ENCODE measurements at places on chromosomes 3 and 15.

DNA sequence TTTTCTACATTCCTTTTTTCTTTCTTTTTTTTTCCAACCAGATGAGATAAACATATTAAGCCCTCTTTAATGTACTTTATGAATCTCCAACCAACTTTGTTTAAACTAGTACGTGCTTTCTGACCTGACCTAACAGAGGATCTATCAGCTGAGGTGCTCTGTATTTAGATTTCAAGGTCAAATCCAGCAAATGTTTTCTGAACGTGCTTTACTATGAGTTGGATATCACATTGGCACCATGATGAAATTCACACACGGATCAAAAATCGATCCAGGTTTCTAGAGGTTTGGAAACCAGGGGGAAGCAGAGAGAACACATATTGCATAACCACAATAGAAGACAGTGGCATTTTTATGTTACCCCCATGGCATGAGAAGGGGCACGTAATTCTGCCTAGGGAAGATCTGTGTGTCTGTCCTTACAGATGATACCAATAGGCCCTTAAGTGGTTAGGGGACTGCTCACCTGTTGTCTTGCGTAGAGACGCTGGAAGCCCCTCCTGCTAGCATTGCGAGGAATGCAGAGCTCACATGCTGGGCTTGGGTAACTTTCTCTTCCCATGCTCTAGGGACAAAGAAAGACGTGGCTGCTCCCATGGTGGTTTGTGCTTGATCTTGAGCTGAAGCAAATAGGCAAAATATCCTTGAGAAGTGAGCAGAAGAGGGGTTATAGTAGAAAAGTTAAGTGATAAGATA is 59.3 kb upstream of the ABHD10 start:
- no peak for DNase-seq

GRCh38 chr3:58005669-58006068 is 2.6 kb upstream of the FLNB start:
- no peak for DNase-seq

DNA sequence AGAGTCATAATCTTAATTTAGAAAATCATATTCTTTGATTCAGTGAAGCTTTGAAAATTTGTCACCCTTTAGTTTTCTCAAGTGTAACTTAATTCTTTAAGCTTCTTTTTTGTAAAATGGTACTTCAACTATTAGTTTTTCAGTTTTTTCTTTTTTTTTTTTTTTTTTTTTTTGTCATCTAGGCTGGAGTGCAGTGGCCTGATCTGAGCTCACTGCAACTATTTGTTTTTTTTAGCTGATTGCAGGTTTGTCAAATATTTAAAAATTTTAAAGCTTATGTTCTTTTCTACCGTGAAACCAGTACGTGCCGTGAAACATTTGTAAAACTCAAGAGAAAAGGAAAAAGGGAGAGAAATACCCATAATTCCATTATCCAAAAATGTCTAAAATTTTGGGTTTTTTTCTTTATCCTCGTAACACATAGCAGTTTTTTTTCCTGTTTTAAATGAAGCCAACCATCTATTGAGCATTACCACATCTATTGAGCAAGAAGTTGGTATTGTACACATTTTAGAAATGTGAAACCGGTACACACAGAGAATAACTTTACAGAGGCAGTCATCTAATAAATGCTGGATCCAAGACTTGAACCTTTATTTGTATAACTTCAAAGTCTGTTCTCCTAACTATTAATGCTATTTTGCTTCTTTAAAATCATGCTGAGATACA is 25.7 kb downstream of the ECT2 start:
- no peak for DNase-seq

DNA sequence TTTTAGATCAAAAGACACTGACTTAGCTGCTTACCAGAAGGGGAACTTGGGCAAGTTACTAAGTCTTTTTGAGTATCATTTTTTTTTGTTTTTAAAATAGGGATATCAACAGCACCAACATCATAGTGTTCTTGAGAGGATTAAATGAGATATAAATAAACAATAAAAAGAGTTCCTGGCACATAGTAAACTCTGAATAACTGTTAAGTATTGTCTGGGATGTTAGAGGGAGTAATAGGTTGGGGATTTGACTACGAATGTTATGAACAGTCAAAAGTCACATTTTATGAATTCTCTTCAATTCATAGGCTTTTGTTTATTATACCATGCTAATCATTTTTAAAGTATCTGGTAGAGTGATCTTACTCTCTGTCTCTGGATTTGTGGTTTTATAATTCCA is 37.8 kb upstream of the FAH start:
- DNase-seq = no peak

DNA sequence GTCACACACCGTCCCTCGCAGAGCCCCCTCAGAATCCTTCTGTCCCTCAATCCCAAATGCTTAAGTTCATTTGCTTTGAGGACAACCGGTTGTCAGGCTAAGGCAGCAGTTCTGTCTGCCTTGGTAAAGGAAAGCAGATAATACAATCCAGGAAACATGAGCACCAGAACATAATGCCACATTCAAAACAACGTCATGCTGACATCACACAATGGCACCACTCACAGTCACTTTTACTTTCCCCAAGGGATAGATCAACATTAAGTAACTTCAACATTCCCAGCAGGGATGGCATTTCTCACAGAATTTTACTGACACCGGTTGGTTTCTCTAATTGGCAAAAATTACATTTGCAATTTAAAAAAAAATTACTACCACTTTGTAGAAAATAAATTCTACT is 74.6 kb upstream of the PSMD6 start:
- DNase-seq = no peak

DNA sequence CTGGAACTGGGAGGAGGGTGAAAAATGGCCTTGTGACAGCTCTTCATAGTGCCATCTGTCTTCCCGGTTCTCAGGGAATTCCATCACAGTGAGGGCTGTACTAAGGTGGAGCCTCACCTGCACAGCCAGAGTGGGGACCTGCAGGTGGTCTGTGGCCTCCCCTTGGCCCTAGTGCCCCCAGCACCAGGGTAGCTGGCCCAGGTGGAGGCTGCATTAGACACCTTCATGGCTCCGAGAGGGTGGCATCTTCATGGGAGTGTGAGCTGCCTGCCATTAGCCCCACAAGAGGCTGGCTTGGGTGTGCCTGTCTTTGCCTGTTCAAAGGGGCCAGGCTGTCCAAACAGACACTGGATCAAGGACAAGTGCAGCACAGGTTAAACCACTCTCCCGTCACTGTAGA is 95.5 kb upstream of the PRR23E start:
- no peak for DNase-seq

DNA sequence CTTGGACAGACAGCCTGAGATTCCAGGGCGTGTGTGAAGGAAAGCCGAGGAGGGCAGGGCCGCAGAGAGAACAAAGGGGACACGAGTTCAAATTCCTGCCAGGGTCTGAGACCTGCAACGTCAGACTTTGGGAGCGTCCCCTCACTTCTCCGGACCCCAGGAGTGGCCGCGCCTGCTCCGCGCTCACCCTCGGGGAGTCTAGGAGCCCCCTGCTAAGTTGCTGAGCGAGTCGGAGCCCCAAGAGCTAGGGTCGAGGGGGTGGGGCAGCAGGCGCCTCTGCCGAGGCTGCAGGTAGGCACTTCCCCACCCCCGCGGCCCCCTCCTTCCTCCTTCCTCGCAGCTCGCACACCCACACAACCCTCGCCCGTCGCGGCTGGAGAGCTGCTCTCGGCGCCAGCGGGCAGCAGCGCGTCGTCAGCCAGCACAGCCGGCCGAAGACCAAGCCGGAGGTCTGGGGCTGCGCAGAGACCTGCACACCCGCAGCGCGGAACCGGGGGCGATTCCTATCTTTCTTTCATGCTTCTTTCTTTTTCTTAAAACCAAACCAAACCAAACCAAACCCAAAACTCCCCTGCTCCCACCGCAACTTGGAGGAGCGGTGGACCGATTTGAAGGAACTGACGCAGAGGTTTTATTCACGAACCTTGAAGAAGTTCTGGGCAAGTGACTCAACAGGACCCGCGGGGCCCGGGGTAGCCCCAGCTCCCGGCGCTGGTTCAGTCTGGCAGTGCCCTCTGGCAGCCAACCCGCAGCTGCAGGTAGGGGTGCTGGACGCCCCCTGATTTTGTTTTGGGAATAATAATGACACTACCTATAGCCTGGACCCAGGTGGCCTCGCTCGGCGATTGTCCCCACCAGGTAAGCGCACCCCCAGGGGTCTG is at the start of gene ANKRD34C:
Gene ANKRD34C, plus strand, starts transcription at position 352 of the 881 bp plus-strand sequence. CDS start 10,563 bp downstream, outside the sequence.
- DNase-seq = no peak

- DNase-seq = no peak
Observed at GRCh38 chr3:53156368-53156834, 4.6 kb upstream of the PRKCD start.

DNA sequence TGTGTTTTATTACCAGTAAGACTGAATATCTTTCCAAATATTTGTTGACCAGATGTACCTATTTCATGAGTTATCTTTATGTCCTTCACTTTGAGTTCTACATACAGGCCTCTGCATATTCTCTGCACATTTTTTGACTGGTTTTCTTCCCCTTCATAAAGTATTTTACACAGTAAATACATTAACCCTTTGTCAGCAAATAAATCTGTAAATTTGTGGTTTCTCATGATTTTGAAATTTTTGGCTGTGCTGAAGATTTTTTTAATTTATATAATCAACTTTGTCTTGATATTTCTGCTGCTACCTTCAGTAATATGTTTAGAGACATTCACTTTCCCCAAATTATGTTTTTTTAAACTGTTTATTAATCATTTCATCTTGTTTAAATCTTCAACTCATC is 50.5 kb downstream of the WNT5A start:
- no peak for DNase-seq

DNA sequence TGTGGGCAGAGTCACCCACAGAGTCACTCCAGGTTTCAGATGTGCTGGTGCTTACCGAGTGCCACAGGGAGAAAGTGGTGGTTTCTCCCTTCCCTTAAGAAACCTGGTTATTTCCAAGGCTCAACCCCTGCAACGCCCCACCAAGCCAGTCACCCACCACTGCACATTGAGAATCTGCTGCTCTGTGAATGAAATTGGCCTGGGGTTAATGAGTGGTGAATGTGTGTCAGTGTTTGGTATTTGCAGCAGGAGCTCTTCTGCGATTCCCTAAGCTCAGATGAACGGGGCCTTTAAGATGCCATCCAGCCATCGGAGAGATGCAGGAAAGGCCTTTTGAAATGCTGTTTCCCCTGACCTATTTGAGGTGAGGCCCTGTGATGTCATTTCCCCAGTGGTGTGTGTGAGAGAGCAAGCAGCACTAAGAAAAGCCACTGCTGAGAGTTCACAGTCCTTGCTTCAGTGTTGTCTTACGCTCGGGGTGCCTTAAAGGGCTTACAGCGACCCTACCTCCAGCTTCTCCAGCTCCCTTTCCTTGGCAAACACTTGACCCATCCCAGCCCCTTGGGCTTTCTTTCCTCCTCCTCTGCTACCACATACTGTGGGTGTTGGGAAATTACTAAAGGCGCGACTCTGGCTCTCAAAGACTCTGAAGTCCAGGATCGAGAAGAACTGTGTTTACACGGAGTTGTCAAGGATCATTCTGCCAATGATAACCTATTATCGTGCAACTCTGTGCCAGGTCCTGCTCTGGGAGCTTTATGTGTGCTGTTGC is 68.9 kb downstream of the SMAD3 start:
- peak; percentile 66 for DNase-seq

DNA sequence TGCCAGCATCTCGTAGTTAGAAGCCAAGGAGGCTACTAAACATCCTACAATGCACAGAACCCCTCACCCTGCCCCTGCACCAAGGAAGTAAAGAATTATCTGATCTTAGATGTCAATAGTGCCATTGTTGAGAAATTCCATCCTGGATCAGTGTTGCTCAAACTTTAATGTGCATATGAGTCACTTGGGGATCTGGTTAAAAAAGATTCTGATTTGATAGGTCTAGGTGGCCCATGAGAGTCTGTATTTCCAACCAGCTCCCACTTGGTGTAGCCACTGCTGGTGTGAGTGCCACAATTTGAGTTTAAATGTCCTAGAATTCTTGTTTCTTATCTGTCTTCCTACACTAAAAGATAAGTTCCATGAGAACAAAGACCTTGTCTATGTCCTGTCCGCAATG is 43.7 kb downstream of the TMEM45A start:
- no peak for DNase-seq

- no peak for DNase-seq
Observed at GRCh38 chr3:172352786-172353185, 95.5 kb downstream of the GHSR start.

DNA sequence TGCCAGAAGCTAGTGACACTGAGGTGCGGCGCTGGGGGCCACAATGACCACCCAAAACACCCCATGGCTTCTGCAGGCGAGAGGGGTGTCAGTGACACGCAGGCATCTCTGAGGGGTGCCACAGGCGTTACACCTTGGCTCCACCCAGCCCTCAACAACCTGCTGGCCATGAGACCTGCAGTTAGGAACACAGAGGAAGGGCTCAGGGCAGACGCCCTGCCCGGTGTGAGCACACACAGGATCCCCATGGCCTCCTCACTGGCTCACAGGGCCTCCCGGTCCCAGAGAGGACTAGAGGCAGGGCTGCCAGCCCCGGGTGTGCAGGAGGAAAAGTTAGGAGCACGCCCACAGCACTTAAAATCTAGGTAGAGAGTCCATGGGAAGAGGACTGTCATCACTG is 35.1 kb downstream of the CYFIP1 start:
- DNase-seq = no peak

DNA sequence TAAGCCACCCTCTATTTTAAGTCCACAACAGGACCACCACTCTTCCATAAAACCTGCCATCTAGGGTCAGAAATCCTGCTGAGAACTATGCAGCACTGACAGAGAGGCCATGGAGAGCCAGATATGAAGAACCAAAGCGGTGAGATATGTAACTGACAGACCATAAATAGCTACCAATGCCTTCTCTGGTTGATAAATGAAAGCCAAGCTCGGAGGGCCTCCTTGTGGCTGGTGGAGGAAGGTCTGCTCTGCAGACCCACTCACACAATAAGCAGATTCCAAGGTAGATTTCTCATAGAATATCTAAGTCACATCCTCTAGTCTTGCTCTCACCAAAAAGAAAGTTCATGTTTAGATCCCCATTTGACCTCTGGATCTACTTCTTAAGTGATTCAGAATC is 38.9 kb downstream of the RYK start:
- no peak for DNase-seq
